Endothelial cell (in vitro differentiated cells): ENCODE measurements at places on chromosomes 7 and 10. TPM values are rescaled to one million over a fixed set of nuclear protein-coding genes. Genes with fewer than 3 reads are reported as not detected.

RP9 gene
- total RNA-seq: 25.4 TPM

WEE2 gene
- 0.33 TPM for total RNA-seq

KNDC1 gene
- total RNA-seq: 1.3 TPM

GIMAP5 gene
- total RNA-seq: 220 TPM

EPHB6 gene
- total RNA-seq: 3.8 TPM

PHYHIPL gene
- 0.69 TPM for total RNA-seq

LRGUK gene
- 0.64 TPM for total RNA-seq

ECHDC3 gene
- 6.1 TPM for total RNA-seq

- DNase-seq: no peak
Measured at GRCh38 chr10:118584181-118584954, 11.1 kb downstream of the PRLHR start.

GRCh38 chr10:113879691-113880090 lies 25.2 kb downstream of the NHLRC2 start:
- DNase-seq: no peak

GRCh38 chr7:2100278-2101208 lies 132.2 kb downstream of the MAD1L1 start:
- no peak for DNase-seq

GRCh38 chr7:5626498-5626897 lies 155.0 kb downstream of the RNF216 start:
- no peak for DNase-seq

- no peak for DNase-seq
Measured at GRCh38 chr10:55820478-55820877, 540.6 kb downstream of the ZWINT start.

- no peak for DNase-seq
Measured at GRCh38 chr7:99011341-99011705, 132.6 kb downstream of the SMURF1 start.

DNA sequence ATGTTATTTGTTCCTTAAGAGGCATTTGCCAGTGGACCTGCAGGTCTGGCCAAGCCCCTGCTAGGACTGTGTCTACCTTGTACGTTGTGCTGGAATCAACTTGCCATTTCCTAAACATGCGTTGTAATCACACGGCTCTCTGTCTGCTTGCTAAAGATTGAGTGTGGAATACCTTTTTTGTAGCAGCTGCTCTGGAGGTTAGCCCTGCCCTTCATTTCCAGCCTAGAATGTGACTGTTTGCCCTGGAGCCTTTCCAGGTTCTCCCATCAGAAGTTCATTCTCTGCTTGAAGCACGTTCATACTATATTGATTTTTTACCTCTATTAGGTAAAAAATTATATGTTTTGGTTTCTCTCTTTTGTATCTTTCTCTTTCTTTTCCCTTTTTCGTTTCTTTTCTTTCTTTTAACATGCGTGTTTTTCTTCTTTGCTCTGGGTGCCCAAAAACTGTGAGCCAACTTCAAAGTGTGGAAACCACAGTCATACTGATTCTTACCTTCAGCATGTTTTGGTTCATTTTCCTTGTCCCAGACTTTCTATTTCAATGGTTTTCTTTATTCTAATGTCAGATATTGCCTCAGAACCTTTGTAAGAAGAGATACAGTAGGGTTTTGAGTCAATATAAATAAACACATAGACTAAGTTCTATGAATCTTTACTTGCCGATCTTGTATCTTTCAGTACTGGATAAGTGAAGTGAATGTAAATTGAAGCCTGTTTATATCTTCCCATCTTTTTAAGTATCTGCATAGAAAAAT lies 111.9 kb upstream of the RPA3 start:
- no peak for DNase-seq

DNA sequence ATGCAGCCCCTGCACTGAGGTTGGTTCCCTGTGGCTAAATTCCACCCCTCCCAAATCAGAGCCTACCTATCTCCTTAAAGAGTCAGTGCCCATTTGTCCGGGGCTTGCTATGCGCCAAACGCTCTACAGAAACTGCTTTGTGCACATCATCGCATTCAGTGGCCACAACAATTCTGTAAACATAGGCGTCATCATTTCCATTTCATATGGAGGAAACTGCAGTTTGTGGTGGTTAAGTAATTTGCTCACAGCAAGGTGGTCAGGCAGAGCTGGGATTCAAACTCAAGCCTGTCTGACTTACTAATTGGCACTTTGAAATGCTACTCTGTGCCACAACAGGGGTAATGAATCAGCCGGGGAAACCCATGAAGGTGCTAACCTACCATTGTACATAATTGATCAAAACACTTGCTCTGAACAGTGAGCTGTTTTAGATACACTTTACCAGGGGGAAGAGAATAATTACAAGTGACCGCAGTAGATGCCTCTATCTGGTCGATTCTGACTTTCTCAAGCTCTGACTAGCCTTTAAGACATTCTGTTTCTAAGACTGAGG lies 775.5 kb downstream of the LRMDA start:
- DNase-seq: no peak

- no peak for DNase-seq
Measured at GRCh38 chr7:99096124-99096887, 47.6 kb downstream of the SMURF1 start.

DNA sequence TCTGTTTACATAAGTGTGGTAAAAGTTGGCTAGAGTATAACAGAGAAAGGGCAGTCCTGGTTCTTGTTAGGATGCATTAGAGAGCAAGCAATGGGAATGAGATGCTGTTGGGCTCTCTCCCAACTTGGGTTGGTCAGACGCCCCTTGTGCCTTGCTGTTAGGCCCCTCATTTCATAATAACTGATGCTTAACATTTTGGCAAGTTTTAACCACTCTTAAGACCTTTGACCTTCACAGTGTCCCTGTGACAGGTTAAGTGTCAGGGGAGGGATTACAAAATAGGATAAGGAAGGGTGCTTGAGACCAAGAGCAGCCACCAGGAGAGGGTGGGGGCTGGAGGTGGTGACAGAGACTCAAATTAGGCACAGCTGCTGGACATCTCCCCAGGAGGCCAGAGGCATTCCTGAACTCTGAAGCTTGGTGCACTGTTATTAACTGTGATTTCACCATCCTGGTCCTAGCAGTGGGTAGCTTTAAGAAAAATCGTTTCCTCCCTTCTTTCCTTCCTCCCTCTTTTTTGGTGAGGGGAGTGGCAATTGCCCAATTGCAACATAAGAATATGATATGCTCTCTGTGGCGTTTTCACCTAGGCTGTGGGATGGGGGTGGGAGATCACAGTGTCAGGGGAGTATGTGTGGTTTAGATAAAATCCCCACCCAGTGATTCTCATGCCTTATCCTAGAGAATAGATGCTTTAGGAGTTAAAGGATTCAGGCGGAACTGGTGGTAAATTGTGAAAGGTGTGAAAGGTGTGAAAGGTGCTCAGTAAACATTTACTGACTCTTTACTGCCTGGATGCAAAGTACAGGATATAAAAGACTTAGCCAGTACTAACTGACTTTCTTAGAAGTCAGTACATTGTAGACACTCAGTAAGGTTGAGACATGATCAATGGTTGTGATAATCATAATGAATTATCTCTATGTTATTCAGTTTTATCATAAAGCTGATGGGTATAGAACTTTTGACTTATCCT lies 270.5 kb downstream of the BICC1 start:
- no peak for DNase-seq

DNA sequence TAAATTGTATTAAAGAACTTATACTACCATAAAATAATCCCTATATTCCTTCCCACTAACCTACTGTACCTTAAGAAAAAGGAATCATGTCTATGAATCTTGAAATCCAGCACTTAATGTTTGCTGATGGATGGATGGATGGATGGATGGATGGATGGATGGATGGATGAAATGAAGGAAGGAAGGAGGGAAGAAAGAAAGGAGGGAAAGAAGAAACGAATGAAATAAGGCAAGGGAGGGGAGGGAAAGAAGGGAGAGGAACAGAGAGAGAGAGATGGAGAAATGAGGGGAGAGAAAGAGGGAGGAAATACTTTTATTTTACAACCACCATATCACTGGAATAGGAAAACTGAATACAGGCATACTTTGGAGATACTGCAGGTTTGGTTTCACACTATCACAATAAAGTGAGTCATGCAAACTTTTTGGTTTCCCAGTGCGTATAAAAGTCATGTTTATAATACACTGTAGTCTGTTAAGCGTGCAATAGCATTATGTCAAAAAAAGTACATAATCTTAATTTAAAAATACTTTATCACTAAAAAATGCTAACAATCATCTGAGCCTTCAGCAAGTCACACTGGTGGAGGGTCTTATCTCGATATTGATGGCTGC lies 219.8 kb downstream of the CHCHD3 start:
- DNase-seq: no peak

DNA sequence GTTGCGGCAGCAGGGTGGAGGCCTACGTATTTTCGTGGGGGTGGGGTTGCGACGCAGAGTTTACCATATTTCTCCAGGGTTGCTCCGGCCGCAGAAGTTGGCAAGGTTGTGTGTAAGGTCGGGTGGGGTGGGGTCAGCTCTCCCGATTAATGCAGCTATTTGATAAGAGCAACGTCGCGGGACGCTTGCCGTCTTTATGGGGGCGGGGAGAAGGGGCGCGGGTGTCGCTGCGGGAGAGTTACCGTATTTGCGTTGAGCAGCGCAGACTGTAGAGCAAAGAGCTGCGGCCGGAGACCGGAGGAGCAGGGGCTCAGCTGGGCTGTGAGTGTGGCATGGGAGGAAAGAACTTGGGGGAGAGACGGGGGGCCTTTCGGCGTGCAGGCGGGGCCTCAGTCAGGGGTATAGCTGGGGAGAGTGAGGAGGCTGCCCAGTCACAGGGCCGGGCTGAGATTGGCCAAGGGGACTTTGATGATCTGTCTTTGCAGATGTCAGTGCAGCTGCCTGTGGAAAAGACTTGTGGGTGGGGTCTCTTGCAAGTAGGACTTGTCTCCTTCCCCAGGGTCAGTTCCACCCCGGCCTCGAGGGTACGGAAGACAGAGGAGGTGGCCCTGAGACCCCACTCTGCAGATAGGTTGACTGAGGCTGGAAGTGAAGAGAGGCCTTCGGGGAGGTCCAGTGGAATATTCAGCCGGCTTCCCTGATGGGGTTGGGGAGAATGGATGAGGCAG lies 26.6 kb downstream of the ZNF775 start:
- DNase-seq: peak; percentile 53

DNA sequence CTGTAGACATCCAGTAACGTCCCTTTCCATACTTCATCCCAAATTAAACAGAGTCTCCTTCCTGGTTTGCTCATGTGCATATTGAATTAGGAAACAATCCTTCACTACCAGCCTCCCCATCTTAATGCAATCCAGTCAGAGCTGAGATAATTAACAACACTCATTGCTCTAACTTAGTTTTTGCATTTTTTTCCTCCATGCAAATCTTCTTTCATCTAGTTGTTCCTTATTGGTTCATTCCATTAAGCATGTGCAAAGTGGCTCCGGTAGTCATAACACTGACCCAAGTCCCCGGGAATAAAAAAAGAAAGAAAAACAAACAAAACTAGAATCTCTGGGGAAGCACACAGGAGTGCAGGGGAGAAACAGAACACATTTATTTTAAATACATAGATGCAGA lies 1176.1 kb downstream of the GATA3 start:
- no peak for DNase-seq

GRCh38 chr10:118114992-118115391 lies 68.3 kb upstream of the RAB11FIP2 start:
- no peak for DNase-seq

- no peak for DNase-seq
Measured at GRCh38 chr10:86362129-86362527, 4.5 kb downstream of the GRID1 start.

GRCh38 chr7:24480501-24480900 lies 92.8 kb upstream of the PALS2 start:
- DNase-seq: no peak

GRCh38 chr7:122550545-122550944 lies 148.4 kb downstream of the RNF133 start:
- DNase-seq: no peak

DNA sequence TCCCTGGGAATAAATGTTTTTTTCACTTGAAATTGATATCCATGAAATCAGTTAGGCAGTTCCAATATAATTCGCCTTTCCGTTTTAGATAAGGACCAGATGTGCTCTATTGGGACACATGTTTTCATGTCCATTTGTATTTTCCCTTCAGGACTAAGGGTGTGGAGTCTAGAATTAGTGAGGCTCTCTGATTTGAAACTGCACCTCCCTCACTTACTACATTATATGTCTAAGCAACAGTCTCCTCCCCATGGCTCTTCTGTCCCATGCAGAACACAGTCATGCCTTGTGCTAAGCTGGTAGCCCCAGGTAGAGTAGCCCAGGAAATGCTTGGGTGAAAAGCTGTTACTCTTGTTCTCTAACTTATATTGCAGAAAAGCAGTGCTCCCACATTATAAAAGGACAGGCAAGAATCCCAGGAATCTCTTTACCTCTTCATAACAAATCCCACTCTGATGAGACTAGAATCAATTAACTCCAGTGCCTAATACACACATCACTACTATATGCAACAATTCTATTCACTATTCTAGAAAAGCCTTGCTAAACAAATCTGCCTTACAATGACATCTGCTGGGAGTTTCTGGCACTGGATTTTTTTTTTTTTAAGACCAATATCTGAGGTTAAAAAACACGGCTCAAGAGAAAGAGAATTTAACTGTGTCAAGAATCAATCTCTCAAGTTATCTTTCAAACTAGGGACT lies 293.9 kb downstream of the SNX13 start:
- DNase-seq: no peak

- DNase-seq: no peak
Measured at GRCh38 chr10:92681306-92681834, 8.4 kb upstream of the HHEX start.

DNA sequence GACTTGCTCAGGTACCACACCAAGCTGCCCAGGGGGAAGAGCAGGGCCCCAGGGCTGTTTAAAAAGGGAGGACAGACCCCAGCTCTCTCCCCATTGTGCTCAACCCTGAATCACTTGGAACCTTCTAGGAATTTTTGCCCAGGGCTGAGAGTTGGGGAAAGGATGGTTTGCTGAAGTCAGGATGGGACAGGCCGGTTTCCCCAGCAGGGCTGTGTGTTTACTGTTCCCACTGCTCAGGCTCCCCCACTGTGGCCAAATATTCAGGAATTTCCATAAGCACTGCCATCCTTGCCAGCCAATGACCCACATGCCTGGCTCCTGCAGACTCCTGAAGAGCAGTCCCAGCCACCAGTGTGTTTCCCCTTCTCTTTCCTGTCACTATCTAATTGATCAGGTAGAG lies 120.7 kb downstream of the WDFY4 start:
- no peak for DNase-seq

DNA sequence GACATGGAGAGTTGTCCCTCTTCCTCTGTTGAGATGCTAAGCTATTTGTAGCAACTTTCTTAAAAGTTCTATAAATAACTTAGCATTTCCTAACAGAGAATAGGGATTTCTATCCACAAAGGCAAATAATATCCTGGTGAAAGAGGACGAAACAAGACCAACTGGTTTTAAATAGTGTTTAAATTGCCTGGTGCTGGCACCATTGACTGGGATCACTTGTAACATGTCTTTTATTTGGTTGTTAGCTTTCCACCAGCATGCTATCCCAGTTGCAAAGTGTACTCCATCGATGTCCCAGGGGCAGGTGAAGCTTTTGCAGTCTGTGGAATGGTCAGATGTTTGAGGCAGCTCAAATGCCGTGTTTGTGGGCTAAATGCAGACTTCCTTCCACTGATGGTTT lies 3.7 kb downstream of the SUFU start:
- no peak for DNase-seq

GRCh38 chr10:1737222-1738061 lies at the start of gene ADARB2:
Gene ADARB2, minus strand, starts transcription at chr10:1737525.
- DNase-seq: peak; percentile 68
